ENCODE measurements at places on chromosomes 7 and 10.

- DNase-seq, result no peak
Measured at GRCh38 chr7:92404170-92404614, 43.1 kb upstream of the GATAD1 start.

DNA sequence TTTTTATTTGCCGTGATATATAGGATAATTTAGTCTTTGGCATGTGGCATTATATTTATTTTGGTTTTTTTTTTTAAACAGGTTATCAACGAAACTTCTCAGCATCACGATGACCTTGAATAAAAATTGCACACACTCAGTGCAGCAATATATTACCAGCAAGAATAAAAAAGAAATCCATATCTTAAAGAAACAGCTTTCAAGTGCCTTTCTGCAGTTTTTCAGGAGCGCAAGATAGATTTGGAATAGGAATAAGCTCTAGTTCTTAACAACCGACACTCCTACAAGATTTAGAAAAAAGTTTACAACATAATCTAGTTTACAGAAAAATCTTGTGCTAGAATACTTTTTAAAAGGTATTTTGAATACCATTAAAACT lies 9.1 kb downstream of the VIM start:
- DNase-seq, result no peak

- no peak for DNase-seq
Measured at GRCh38 chr7:33395340-33395739, 266.0 kb downstream of the BBS9 start.

- no peak for DNase-seq
Measured at GRCh38 chr10:2993636-2994035, 73.7 kb upstream of the PFKP start.

DNA sequence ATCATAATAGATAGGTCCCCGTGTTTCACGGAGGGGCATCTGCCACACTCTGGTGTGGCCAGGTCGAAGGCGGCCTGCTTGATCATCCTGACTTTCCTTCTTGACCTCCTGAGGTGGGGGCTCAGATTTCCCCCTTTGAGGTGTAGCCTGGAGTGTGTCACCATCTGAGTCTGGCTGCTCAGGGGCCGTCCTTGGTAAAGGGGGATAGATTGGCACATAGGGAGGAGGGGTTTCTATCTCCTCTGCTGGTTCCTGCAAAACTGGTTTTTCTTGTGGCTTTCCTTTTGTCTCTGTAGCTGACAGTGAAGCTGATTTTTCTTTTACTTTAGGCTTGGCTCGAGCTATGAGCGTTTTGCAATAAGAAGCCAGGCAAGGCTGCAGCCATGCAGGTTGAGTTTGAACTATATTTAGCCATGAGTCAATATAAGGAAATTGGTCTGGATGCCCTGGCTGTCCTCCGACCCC lies 7.1 kb upstream of the ZNF117 start:
- DNase-seq, result no peak

- DNase-seq, result no peak
Measured at GRCh38 chr7:100875356-100875751, 451 bp downstream of the SRRT start.

GRCh38 chr10:110041479-110041829 lies 33.7 kb downstream of the ADD3 start:
- DNase-seq, result no peak

- DNase-seq, result no peak
Measured at GRCh38 chr7:44377681-44378421, 52.5 kb upstream of the CAMK2B start.

- DNase-seq, result no peak
Measured at GRCh38 chr10:48233559-48234005, 40.9 kb downstream of the FRMPD2 start.

DNA sequence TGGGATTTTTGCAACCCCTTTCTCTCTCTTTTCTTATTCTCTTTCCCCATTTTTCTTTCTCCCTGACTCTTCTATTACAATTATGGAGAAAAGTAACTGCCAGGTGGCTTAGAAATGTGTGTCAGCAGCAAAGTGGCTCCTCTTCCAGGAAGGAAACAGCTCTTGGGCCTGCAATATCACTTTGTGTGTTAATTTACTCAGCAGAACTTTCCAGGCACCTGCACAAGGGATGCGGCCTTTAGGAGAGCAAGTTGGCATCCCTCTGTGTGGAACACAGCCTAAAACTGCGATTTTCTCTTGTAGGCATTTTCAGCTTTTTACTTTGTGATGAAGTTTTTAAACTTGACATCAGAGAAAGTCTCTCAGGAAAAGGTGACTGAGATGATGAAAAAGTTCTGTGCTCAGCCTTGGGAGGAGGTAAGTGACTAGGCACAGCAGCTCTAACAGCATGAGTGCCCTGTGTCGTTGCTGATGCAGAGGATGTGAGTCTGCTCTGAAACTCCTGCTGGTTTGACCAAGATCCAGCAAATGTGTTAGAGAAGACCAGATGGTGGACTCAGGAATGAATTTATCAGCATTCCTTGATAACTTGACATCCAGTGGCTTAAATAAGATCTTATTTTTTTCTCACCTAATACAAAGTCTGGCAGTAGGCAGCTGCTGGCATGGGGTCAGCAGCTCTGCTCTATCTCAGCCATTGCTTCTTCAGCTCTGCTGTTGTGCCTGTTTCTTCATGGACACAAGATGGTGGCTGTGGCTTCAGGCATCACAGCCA lies 47.4 kb upstream of the CC2D2B start:
- no peak for DNase-seq

DNA sequence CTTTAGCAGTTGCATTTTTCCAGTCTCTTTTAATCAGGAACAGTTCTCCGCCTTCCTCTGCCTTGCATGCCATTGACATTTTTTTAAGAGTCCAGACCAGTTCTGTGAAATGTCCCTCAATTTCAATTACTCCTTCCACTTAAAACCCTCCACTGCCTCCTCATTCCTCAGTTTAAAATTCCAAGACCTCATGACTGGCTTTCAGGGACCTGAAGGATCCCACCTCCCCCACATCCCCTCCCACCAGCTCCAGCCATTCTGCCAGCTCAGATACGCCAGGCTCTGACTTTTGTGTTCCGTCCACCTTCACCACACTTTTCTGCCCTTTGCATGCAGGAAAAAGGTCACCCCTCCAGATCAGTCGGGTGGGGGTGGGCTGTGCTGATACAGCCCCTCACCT lies 8.7 kb downstream of the TNRC18 start:
- no peak for DNase-seq

DNA sequence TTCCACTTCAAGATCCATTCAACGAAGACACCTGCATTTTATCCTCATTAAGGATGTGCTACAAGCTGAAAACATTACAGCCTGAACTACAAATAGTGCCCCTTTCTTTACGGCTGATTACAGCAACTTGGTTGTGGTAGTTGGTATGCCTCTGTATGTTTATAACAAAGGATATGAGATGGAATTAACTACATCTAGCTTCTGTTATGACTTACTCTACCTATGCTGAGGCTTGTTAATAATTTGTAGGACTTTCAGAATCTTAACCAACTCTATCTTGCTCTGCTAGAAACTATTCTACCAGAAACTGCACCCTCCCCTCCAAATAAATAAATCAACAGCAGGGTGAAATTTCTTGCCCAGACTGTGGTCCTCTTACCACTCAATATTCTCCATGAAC lies 448.1 kb downstream of the GRM8 start:
- no peak for DNase-seq

DNA sequence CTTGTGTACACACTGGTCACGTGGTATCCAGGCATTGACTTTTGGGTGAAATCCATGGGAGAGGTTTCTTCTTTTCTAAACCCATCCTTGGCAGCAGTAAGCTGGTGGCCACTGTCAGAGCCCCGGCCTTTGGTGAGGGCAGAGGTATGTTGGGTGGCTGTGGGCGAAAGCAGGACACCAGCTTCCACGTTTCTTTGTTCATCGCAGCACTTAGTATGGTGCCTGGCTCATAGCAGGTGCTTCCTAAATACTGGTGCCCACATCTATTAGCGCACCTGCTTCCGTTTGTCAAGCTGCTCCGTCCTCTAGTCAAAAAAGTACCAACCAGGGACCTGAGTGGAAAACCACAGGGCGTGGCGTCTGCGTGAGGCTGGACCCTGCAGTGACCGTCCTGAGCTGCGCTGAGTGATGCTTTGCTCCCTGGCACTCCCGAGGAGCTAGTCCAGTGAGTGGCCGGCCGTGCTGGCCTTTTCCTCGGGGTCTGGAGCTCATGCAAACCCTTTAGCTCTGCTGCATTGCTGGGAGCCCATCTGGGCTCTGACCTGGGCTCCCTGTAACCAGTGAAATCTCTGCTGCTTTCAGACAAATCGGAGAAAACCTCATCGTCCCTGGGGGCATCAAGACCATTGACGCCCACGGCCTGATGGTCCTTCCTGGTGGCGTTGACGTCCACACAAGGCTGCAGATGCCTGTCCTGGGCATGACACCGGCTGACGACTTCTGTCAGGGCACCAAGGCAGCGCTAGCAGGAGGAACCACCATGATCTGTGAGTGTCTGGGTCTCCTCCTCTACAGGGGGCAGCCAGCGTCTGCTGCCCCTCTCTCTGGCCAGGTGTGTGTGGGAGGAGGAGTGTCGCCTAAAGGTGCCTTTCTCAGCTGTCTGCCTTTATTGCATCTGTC lies 5.6 kb downstream of the DPYSL4 start:
- DNase-seq, result no peak
